ENCODE measurements at places on chromosomes 1 and 21.
A peak's percentile ranks its signal among the peaks of the same experiment; 100 is the strongest.

- DNase-seq, result no peak
Measured at GRCh38 chr1:215651867-215652266, 84.8 kb downstream of the KCTD3 start.

DNA sequence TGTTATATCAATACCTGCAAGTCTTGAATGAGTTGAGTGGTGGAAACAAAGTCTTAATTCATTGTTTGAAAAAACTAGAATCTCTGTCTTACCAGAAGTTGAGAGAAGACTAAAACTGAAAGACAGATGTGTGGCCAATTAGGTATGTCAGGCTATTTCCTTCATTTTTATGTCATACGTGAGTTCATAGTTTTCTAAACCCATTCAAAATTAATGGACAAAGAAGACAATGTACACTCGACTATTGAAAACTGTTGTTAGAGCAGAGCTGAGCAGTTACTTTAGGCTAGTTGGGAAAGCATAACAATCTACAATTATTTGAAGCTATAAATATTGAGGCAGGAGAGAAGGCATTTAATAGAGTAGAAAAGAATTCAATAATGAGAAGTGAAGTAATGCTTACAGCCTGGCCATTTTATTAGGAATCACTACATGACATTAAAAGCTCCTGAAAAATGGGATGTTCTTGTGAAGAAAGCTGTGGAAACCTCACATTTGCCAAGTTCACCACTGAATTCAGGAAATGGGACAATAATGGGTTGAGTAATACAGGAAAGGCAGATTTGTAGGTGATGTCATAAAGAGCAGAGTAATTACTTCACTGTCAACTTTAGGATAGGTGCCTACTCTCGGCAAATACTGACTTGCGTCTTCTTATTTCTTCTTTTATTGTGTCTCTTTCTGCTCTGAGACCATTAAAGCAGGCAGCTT lies 204.4 kb downstream of the PLA2G4A start:
- no peak for DNase-seq

DNA sequence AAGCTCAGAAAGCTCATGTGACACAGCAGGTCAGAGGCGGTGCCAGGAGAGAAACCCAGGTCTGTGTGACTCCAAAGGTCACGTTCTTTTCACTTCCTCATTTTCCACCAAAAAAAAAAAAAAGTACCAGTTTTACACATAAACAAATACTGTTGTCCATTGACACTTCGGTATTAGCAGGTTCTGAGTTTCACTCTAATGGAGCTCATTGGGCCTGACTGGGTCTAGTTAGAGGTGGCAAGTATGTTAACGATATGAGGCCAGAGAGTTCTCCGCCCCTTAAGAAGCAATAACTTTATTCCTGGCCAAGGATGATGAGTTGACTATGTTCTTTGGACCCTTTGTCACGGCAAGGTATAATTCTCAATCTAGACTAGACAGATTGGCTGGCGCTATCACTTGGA lies 30.0 kb upstream of the SDE2 start:
- peak; percentile 17 for DNase-seq

GRCh38 chr1:89953131-89953626 lies 41.7 kb upstream of the ZNF326 start:
- DNase-seq, result peak; percentile 70

DNA sequence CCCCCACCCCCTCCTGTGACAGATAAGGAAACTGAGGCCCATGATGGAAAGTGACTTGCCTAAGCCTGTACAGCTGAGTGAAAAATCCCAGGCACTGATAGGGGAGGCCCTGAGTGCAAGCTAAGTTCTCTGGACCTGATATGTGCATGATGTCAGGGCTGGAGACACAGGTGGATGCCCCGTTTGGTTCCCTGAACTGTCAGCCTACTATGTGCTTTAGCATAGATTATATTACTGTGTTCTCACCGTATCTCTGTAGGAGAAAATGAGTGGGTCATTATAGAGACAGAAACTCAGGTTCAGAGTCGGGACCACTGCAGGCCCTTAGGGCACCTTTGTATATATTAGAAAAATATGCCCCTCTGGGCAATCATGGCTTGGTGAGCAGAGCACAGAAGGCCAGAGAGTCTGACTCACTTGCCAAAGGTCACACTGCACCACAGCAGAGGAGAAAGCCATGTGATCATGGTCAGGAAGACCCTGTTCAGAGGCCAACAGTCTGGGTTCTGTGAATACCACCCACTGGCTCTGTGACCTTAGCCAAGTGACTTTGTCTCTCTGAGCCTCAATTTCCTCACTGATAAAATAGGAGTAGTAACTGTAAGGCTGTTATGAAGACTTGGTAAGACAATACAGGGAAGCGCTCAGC lies 145.8 kb upstream of the WNT4 start:
- DNase-seq, result no peak
